ENCODE measurements at places on chromosomes 3 and 15.
A peak's percentile ranks its signal among the peaks of the same experiment; 100 is the strongest.

GRCh38 chr3:177601152-177601551 lies 403.9 kb upstream of the TBL1XR1 start:
- DNase-seq, result no peak

- DNase-seq, result no peak
These were observed 4.6 kb downstream of the IGDCC3 start for GRCh38 chr15:65373163-65373651.

- DNase-seq, result no peak
These were observed 66.9 kb upstream of the NTRK3 start for GRCh38 chr15:88323468-88323867.

DNA sequence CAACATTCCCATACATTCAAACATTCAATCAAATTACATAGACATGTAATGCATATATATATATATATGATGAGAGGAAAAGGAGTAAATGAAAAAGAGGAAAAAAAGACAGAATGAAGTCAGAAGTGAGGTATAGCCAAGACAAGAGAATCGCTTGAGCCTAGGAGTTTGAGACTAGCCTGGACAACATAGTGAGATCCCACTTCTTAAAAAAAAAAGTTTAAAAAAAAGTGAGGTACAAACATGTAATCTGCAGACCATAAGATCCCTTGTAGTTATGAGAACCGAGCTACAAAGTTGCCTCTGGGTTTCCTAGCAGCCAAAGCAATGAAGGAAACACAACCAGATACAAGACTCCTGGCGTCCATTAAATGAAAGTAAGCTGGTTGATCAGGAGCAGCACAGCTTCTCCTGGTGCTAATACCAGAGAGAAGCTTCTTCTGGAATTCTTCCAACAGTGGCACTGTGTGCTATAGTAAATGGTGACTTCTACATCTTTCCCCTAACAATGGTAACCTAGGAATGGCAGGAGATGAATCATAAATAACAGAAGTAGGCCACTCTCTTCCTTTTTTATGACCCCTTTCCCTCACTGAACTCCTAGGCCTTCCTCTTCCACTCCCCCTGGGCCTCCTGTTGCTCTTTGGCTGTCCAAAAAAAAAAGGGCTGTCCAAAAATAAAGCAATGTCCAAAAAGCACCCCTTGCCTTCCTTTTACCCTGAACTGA lies 3.5 kb downstream of the KCNMB3 start:
- no peak for DNase-seq

GRCh38 chr15:77358545-77359240 lies 61.2 kb downstream of the PEAK1 start:
- DNase-seq, result no peak

DNA sequence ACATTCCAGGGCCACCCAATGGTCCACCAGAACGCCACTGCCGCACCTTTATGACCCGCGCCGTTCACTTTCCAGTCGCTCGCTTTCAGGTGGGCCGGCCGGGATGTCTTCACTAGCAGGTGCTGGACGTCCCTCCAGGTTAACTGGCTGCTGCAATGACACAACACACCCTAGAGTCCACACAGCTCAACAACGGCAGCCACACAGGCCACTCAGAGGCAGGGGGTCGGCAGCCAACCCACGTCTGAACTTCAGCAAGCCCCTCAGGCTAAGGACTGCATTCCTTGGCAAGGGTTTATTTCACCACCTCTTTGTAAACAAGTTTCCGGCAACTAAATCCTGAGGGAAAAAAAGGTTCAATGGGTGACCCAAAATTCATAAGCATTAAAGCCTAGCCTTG lies 89.2 kb upstream of the SNRPA1 start:
- DNase-seq, result no peak

- no peak for DNase-seq
These were observed 16.9 kb upstream of the IGSF10 start for GRCh38 chr3:151477591-151478334.

DNA sequence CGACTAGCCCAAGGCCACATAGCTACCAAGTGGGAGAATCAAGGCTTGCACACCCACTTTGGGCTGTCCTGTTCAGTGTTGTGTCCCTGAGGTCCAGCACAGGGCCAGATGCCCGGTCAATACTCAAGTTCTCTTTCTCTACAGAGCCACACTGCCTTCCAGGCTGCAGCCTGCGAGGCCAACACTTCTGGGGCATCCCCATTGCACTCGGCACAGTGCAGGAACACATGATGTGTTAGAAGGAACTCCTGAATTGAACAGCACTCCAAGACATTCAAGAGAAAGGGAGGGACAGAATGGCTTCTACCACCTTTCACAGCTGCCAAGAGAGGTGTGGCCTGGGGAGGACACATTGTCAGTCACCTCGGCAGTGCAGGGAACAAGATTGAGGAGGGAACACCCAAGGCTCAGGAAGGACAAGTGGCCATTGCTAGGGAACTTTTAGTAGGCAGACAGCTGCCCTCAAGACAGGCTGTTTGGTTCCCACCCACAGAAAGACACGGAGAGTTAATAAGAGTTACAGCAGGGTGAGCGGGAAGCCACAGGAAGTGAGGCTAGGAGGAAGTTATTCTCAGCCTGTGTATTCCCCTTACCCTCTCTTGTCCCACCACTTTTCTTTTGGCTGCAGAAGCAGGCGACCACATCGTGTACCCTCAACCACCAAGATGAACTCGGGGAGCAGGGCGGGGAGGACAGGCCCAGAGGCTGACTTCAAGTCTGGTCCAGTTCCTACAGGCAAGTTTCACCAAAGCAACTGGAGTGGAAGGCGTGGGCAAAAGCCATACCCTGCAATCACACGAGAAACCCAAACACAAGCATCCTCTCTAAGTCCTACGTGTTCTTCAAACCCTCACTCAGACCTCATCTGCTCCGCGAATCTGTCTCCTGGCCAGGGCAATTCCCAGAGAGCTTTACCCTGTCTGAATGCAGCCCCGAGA lies 69.4 kb downstream of the SRGAP3 start:
- DNase-seq, result no peak

- DNase-seq, result peak; percentile 72
These were observed 87.2 kb downstream of the CLSTN2 start for GRCh38 chr3:140022066-140022770.

DNA sequence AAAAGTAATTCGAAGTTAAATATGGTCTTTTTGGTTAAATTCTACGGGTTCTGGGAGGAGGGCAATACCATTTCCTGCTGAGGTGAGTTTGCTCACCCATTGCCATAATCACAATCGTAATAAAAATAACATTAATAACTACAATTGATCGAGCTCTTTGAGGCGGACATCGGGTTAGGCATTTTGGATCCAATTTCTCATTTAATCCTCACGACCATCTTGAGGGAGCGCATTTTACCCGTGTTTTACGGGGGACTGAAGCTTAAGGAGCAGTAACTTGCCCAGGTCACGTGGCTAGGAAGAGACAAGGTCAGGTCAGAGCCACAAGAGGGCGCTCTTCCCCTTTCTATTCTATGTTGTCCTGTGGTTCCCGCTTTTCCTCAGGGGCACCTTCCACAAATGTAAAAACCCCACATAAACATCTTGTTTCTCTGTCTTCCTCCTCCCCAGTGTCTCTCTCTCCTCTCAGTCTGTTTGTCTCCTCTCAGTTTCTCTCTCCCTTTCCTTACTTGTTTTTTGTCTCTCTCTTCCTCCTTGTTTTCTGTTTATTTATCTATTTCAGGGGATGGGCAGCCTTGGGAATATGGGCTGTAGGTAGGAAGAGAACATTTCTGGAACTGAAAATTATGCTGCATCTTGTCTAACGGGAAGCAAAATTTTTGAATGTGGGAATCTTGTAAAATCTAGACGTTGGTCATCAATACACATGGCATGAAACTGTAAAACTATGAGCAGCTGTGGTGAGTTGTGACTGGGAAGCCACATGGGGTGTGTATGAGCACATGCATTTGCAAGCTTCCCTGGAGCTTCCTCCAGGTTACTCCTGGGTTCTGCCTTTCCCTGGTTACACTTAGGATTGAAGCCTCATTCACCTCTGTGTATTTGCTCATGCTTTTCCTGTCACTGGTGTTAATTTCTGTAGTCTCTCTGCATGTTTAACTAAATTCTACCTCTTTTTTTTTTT lies 71.0 kb downstream of the SQOR start:
- DNase-seq, result peak; percentile 82

- no peak for DNase-seq
These were observed 149.7 kb downstream of the RBMS3 start for GRCh38 chr3:29430558-29430971.

DNA sequence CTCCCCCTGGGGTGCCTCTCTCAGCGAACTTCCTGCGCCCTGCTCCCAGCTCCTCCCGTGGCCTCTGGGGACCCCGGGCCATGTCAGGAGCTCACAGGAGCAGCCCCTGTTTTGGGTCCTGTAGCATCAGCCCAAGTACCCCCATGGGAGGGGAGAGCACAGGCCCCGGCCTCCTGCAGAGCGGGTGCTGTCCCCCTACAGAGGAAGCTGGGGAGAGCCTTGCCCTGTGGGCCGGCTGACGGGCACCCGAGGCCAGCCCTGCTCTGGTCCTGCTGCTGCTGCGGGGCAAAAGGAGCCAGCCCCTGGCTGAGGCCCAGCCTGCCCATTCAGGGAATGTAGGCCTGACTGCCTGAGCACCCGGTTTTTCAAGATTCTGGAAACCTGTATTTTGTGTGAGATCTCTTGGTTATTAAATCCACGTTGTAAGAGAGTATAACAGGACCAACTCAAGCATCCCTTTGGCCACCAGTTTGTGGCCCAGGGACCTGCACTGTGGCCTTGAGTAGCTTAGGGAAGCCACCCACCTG lies 12.4 kb downstream of the PLXNA1 start:
- DNase-seq, result no peak

GRCh38 chr3:33141006-33141405 lies 27.2 kb downstream of the CRTAP start:
- no peak for DNase-seq

DNA sequence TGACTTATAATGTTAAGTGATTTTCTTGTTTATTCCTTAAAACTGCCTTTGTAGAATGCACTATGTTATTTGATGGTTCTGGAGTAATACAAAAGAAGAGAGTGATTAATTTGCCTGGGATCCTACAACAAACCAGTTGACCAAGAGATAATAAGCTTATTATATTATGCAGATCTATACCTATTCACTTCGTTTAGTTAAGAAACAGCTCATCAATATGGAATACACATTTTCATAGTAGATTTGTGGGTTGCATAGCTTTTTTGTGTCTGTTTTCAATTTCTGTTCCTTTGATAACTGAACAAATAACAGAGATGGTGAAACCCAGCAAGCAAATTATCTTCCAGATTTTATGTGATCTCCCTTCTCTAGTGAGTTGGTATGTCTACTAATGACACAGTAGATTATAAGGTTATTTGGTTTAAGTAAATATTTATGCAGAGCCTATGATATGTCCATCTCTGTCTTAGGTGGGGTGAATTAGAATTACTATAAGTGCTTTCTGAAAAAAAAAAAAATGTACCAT lies 443.3 kb upstream of the TPRG1 start:
- no peak for DNase-seq

DNA sequence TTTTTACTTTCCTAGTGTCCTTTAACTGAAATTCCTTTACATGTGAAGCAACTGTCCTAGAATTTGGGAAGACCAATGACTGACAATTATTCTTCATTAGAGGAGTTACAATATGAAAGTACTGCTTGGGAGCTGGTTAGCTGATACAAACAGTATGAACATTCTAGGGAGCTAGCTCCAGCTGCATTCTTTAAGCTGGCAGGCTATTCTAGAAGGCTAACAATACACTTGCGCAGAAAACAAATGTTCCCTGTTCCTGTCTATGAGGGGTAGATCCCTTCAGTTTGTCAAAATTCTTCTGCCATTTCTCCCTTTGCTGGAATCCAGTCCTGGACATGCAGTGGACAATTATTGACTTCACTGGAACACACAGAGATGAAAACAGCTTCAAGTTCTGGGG lies 60.2 kb upstream of the NANOGP8 start:
- no peak for DNase-seq

DNA sequence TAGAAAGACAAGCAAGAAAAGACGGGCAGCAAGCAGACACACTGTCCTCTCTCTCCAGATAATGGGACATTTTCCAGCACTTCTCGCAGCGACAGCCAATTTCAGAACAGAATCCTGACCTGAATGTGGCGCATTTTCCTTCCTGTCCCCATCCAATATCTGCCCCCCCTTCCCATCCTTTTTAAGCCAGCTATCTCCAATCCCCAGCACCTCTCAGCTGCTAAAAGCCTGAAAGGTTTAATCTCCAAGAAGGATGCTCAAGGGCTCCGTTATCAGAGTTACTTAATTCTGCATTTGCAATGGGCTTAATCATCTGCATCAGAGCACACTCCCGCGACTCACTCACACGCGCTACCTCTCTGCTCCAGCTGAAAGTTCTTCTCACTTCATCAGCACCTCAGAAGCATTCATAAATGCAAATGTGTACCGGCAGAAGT lies 50.5 kb downstream of the SRGAP3 start:
- no peak for DNase-seq

DNA sequence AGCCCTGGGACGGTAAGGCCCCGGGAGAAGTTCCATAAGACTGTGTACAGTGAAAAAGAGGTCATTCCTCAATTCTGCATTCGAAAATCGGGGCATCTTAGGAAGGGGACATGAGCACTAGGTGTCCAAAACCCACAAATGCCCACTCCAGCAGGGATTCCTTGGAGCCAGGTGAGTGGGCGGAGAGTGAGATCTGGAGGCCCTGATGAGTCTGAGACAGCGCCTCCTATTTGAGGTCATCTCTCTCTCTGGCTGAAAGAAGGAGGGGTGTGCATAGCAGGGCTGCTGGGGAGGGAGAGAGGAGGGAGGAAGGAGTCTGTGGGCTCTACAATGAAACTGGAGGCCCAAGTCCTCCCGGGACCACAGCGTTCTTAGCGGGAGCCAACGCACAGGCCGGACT lies 38.1 kb upstream of the LACTB start:
- DNase-seq, result no peak

DNA sequence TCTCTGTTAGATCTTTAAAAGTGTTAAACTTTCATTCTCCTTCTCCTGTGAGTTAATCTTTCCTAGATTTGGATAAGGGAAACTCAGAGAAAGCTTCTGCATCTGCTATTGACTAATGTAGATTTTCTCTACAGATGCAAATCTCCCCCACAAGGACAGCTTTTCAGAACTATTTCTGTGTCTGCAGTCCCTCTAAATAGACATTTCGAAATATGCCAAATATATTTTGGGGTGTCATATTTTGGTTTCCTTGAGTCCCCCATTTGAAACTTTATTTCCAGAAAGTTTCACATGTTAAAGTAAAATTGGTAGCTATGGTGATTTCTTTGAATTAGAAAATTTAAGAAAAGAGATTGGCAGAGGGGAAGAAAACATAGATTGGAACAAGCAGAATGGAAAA lies 852.3 kb upstream of the ALCAM start:
- DNase-seq, result no peak

DNA sequence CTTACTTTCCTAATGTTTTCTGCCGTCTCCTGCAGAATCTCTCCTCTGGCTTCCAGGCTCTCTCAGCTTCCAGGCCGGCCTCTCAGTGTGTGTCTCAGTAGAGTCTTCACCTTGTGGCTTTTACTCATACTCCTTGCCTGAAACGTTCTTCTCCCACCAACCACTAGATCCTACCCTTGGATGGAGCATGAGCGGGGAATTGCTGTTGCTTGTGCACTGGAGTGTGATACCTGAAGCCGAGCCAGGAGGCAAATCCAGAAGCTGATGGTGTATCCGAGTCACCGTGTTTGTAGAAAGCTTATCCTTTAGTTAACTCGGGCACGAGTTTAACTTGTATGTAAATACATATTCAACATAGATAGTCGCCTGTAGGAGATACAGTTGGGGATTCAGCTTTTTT lies 285.0 kb upstream of the C2CD4B start:
- DNase-seq, result no peak

All from tibial artery (tissue), 4 donors.